ENCODE measurements at places on chromosomes 13 and 19.

- peak; percentile 23 for DNase-seq
These were observed 1.1 kb downstream of the PIP5K1C start for GRCh38 chr19:3698974-3699740.

- DNase-seq, result no peak
These were observed 27.4 kb upstream of the CYP4F8 start for GRCh38 chr19:15587663-15588062.

DNA sequence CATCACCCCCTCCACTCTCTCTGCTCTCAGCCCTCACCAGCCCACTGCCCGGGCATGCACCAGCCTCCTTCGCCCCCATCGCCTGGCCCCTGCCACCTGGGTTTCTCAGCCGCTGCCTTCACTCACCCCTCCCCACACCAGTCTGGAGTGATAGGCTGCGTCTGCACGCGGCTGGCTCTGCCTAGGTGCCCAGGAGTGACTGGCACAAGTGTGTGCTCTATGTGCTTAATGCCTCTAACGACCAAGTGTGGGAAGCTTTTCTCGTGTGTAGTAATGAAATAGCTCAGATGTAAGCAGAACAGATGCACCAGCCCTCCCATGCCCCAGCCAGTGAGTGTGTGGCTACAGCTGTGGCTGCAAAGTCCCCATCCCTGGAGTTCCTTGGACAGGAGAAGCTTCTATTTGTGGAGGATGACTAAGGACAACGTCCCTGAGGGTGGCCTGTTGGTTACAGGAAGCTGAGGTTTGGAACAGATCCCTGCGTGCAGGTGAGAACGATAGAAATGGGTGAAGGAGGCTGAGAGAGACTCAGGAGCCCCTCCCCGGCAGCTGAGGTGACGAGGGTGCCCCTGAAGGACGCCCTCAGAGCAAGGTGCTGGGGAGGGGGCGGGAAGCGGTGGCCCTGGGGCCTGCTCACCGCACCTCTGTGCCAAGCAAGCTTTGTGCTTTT lies 35.6 kb downstream of the ATP11A start:
- DNase-seq, result no peak

GRCh38 chr13:89324582-89324981 lies 1653.4 kb downstream of the SLITRK5 start:
- no peak for DNase-seq

DNA sequence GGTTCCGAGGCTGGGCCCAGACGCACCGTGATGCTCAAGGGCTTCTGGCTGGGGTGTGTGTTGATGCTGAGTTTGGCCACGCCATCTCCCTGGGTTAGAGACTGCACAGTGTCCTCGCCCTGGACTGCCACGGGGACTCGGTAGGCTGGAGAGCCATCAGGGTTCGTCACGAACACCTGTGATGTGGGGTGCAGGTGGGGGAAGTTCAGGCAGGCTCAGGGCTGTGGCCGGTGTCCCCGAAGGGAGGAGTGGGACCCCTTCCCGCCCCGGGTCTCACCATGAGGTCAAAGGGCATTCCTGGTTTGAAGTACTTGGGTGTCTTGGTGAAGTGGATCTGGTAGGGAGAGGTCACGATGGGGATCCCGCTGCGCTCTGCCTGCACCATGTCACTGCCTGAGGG lies 8.2 kb downstream of the C3 start:
- no peak for DNase-seq

DNA sequence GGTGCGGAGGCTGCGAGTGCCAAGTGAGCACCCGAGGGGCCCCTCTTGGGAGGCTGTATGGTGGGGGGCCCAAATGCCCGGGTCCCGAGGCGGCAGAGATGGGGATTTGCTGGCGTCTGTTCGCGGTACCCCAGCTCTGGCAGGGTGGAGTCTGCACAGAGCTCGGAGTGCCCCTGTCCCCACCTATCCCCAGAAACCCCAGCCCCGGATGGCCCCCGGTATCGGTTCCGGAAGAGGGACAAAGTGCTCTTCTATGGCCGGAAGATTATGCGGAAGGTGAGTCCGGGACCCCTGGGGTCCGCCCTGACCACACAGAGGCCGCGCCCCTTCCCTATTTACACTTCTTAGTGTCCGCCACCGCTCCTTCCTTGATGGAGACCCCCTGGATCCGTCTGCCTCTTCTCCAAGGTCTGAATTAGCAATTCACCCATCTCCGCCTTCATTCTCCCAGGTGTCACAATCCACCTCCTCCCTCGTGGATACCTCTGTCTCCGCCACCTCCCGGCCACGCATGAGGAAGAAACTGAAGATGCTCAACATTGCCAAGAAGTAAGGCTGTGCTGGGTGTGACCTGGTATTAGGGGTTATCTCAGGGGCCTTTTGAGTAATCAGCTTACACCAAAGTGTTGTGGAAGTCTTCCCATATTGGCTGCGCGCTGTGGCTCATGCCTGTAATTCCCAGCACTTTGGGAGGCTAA lies 630 bp downstream of the PNPLA6 start:
- DNase-seq, result no peak

- DNase-seq, result no peak
These were observed 2041.4 kb downstream of the PCDH9 start for GRCh38 chr13:65188721-65189120.

- DNase-seq, result no peak
These were observed 626.2 kb upstream of the SLC10A2 start for GRCh38 chr13:103692442-103692841.

DNA sequence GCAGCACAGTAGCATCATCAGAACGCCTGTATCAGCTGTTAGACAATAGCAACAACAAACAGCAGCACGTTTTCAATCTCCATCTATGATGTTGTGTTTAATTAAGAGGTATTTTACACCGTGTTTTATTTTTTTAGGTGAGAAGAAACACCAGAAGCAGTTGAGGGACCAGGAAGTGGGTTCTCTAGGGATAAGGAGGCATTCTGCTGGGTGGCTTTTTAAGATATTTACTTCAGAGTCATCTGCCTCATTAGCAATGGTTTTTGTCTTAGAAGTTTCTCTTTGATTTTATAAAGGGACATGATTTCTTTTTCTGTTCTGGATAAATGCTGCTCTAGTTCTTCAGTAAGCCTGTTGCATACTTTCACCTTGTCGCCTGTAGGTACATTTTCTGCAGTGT lies 8.2 kb downstream of the CKAP2 start:
- no peak for DNase-seq
